ENCODE measurements at places on chromosomes 4 and X.

GRCh38 chrX:13101441-13102139 is 57.2 kb upstream of the FAM9C start:
- peak; percentile 24 for DNase-seq

GRCh38 chrX:67777148-67777547 is 233.3 kb downstream of the AR start:
- DNase-seq, result no peak

DNA sequence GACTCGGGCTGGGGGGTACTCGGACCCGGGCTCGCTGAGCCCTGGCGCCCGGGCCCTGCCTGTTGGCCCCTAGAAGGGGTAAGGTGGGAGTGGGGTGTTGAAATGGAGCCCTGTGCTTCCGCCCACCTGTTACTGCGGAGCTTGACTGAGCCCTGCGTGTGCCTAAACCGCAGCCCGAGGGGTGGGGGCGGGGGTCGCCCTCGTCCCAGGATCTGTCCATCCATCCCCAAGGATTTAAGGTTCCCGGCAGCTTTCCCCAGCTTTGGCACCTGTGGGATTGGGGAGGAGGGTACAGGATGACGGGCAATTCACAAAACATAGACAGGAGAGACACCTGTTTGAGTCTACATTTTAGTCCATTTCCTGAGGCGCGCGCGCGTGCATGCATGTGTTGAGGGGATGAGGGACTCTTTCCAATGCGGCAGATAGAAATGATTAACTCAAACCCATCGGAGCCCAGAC is 779 bp downstream of the GABRQ start:
- DNase-seq, result no peak

GRCh38 chr4:14294611-14295010 is 667.1 kb upstream of the BOD1L1 start:
- no peak for DNase-seq

- DNase-seq, result no peak
These were observed 27.2 kb downstream of the UPRT start for GRCh38 chrX:75301060-75301459.

- DNase-seq, result no peak
These were observed 206.5 kb upstream of the STS start for GRCh38 chrX:6941041-6941440.

Measured in stimulated activated CD8-positive, alpha-beta memory T cell treated with anti-CD3 and anti-CD28 coated beads, Interleukin-2, amount 100 ng/mL, for 1 hour (primary cell).